NCI-H1930 (cell line): ENCODE measurements at places on chromosomes 7 and 10.

GRCh38 chr10:10482613-10483012 is 535.1 kb upstream of the CELF2 start:
- DNase-seq = no peak

DNA sequence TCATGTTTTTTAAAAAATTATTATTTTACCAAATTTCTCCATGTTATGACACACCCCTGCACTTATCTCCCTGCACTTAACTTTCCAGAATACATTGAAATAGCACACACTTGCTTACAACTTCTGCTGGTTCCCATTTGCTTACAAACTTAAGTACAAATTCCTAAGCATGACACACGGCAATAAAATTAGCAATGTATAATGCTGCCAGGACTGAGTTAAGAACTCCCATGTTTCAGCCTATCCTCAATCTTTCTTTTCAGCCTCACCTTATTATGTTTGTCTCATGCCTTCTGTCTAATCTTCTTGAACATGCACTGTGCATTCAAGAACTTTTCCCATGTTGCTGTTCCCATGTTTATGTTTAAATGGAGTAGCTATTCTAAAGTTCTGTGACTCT is 40.8 kb downstream of the PRPS1L1 start:
- no peak for DNase-seq

GRCh38 chr7:158529181-158530096 is 58.2 kb downstream of the PTPRN2 start:
- DNase-seq = no peak

GRCh38 chr7:128211626-128212025 is 29.5 kb upstream of the LEP start:
- DNase-seq = no peak

DNA sequence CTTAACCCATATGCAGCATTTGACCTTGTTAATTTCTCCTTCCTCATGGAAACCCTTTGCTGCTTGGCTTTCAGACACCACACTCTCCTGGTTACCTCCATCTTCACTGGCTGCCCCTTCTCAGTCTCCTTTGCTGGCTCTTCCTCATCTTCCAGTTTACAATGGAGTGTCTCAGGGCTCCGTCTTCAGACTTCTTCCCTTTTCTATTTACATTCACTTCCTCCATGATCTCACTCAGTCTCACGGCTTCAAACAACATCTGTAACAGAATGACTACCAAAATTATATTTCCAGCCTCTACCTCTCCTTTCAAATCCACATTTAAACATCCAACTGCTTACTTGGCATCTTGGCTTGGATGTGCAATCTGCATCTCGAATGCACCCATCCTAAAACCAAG is 140.4 kb downstream of the DKK1 start:
- DNase-seq = no peak

GRCh38 chr7:2972835-2973161 is 70.9 kb downstream of the CARD11 start:
- DNase-seq = no peak

DNA sequence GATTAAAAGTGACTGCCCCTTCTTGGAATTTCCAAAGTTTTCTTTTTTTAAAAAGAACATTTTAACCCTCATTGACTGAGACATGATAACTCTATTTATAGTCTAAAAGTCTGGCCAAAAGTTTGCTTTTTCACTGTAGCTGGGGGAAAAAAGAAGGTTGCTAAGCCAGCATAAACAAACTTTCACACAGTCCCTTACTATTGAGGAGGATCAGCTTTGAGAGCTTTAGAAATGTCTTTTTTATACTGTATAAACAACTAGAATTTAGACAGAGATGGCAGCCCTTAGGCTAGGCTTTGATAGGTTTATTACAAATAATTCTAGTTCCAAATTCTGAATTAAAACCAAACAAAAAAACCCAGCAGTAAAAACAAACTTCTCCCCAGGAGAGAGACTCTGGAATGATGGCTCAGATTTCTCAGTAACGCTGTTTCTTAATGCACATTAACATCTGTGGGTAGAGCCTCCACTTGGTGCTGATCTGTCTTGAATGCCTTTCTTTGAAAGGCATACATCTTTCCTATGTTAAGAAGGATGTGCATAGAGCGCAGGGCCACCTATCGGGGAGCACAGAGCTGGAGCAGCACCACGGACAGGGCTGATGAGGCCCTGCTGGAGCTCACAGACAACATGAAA is 100.9 kb upstream of the PDLIM1 start:
- no peak for DNase-seq

DNA sequence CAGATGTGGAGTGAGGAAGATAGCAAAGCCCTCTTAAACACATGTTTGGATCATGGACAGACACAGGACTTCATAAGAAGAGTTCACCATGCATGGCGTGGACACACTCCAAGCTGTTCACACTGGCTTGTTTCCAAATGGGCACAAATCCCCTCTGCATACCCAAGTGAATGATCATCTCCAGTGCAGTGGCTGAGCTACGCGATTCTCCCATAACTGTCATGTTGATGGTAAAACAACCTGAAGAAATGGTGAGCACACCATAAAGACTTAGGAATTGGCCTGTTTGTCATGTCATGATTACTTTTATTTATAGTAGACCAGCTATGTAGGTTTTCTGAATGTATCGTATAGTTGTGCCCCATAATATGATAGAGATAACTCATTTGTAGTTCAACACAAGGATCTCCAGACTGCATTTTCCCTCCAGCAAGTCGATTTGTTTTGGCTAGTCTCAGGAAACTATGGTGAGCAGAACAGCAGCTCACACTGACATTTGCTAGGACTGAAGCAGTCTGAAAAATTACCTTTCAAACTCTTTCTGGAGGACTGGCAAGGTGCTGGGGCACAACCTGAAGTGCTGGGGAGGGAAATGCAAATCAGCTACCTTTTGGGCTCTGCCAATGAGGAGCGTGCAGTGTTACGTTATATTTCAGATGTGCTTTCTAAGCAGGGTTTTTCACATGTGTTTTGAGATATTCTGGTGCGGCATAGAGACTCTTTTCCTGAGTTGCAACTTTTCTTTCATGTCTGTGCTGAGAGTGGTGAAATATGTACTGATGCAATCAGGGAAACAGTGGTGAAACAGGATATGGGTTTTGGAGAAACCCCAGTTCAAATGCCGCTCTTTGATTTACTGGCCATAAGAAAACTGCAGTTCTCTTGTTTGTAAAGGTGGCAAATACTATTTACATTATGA is 629.6 kb upstream of the DPP6 start:
- no peak for DNase-seq

GRCh38 chr10:44473146-44473545 is 88.2 kb upstream of the CXCL12 start:
- DNase-seq = no peak

GRCh38 chr10:127207081-127207480 is 10.7 kb upstream of the INSYN2A start:
- DNase-seq = no peak

DNA sequence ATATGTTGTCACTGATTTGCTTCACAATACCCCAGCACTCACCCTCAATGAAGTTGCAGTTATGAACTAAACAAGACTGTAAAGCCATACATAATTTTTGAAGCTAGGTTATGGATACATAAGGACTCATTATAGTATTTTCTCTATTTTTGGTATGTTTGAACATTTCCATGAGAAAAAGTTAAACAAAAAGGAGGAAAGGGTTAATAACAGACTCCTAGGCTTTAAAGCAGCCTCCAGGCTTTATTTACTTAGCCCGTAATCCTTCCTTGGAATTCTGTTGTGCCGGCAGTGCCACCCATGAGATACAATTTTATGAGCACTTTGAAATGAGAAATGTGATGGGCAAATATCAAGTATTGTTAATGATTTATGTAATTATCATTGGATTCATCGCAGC is 2.1 kb upstream of the DENND11 start:
- DNase-seq = no peak

GRCh38 chr7:130789436-130789835 is 55.4 kb upstream of the KLF14 start:
- DNase-seq = no peak

GRCh38 chr10:91838199-91838598 is 40.0 kb downstream of the TNKS2 start:
- no peak for DNase-seq
